ENCODE measurements at places on chromosomes 1 and 21. TPM values are rescaled to one million over a fixed set of nuclear protein-coding genes. Genes with fewer than 3 reads are reported as not detected.

- H3K27ac ChIP-seq: no peak overlapping the region
- no peak for DNase-seq
- no peaks in the 10 kb centered on the region for H3K36me3 ChIP-seq
- no peaks in the 10 kb centered on the region for H3K27me3 ChIP-seq
- H3K4me3 ChIP-seq: peak overlapping the region; percentile 17
These were observed 198.8 kb upstream of the SGIP1 start for GRCh38 chr1:66335125-66335524.

- H3K4me1 ChIP-seq: no peaks in the 10 kb centered on the region
- H3K4me3 ChIP-seq: no peak overlapping the region
- H3K36me3 ChIP-seq: no peaks in the 10 kb centered on the region
- H3K27me3 ChIP-seq: no peaks in the 10 kb centered on the region
- H3K27ac ChIP-seq: no peak overlapping the region
- no peak for DNase-seq
These were observed 106.2 kb upstream of the L1TD1 start for GRCh38 chr1:62088439-62088838.

GRCh38 chr21:28644762-28645161 is 347.9 kb downstream of the LTN1 start:
- no peaks in the 10 kb centered on the region for H3K36me3 ChIP-seq
- H3K4me1 ChIP-seq: no peaks in the 10 kb centered on the region
- no peak for DNase-seq
- no peaks in the 10 kb centered on the region for H3K27me3 ChIP-seq
- H3K4me3 ChIP-seq: no peak overlapping the region
- H3K27ac ChIP-seq: no peak overlapping the region

- H3K4me1 ChIP-seq: peaks cover 3% of the 10 kb centered on the region
- peaks cover 14% of the 10 kb centered on the region for H3K36me3 ChIP-seq
- no peaks in the 10 kb centered on the region for H3K27me3 ChIP-seq
- no peak overlapping the region for H3K27ac ChIP-seq
These were observed 25.2 kb downstream of the COL6A1 start for GRCh38 chr21:46006547-46007491.

DNA sequence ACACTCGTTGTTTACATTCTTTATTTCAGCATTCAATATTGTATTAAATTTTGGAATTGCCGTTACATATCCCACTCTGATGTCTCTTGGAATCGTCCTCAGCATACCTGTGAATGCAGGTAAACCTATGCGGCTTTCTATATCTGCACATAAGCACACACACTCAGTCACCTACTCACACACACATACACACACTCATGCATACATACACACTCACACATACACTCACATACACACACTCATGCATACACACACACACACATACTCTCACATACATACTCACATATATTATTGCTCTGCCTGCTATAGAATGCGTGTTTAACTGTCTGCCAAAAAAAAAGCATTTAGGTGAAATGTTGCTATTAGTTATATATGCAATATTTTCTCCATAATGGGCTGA is 53.2 kb upstream of the COA6 start:
- H3K4me1 ChIP-seq: no peaks in the 10 kb centered on the region
- H3K36me3 ChIP-seq: no peaks in the 10 kb centered on the region
- no peak overlapping the region for H3K27ac ChIP-seq
- H3K4me3 ChIP-seq: no peak overlapping the region
- H3K27me3 ChIP-seq: peaks cover 9% of the 10 kb centered on the region
- no peak for DNase-seq

GRCh38 chr1:4696161-4696745 is 41.8 kb downstream of the AJAP1 start:
- DNase-seq: no peak
- no peak overlapping the region for H3K4me3 ChIP-seq
- H3K27me3 ChIP-seq: peaks cover 2% of the 10 kb centered on the region
- H3K36me3 ChIP-seq: no peaks in the 10 kb centered on the region
- H3K27ac ChIP-seq: no peak overlapping the region

CCNL2 gene
- total RNA-seq: 157 TPM

GRCh38 chr1:61853583-61853982 is 111.3 kb downstream of the PATJ start:
- no peak overlapping the region for H3K27ac ChIP-seq
- peak; percentile 77 for DNase-seq
- no peak overlapping the region for H3K4me3 ChIP-seq

TAL1 gene
- 9.3 TPM for total RNA-seq

DNA sequence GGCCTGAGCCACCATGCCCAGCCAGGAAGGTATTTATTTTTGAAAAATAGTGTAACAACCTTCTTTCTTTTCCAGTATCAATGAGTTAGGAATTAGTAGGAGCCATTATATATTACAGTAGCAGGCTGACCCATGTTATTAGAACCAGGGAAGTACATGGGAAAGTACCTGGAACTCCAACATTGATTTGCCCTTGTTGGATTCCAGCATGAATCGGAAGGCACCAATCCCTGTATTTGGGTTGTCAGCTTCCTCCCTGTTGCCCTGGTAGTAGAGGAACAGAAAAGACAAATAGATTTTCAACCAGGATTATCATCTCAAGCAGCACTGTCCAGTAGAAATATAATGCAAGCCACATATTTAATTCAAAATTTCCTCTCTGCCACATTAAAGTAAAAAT is 10.2 kb upstream of the RBM8A start:
- peaks cover 9% of the 10 kb centered on the region for H3K36me3 ChIP-seq
- H3K4me1 ChIP-seq: no peaks in the 10 kb centered on the region
- H3K27ac ChIP-seq: no peak overlapping the region
- no peak for DNase-seq
- no peak overlapping the region for H3K4me3 ChIP-seq
- no peaks in the 10 kb centered on the region for H3K27me3 ChIP-seq

TNFSF4 gene
- total RNA-seq: 1.2 TPM

- peaks cover 4% of the 10 kb centered on the region for H3K4me1 ChIP-seq
- peak overlapping the region; percentile 70 for H3K27ac ChIP-seq
- H3K36me3 ChIP-seq: no peaks in the 10 kb centered on the region
- no peaks in the 10 kb centered on the region for H3K27me3 ChIP-seq
- H3K4me3 ChIP-seq: no peak overlapping the region
These were observed 119.9 kb downstream of the FASLG start for GRCh38 chr1:172778456-172779455.

DNA sequence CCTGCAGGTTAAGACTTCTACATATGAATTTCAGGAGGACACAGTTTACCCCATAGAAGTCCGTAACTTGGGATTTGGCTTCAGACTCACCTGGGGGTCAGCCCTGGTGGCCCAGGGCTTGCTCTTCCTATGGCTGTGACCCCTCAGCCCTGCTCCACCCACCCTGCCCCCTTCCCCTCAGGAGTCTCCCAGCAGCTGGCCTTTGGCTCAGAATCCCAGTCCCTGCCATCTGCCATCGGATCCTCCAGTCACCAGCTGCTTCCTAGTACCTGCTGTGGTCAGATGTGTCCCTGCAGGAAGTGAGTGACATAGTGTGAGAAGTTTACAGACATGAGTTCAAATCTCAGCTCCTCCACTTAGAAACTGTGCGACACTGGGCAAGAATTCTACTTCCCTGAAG is 332.6 kb downstream of the NPHP4 start:
- H3K27me3 ChIP-seq: peaks cover 4% of the 10 kb centered on the region
- DNase-seq: no peak
- no peaks in the 10 kb centered on the region for H3K36me3 ChIP-seq
- H3K4me1 ChIP-seq: peaks cover 7% of the 10 kb centered on the region
- no peak overlapping the region for H3K27ac ChIP-seq

MFAP2 gene
- 13.3 TPM for total RNA-seq

DNA sequence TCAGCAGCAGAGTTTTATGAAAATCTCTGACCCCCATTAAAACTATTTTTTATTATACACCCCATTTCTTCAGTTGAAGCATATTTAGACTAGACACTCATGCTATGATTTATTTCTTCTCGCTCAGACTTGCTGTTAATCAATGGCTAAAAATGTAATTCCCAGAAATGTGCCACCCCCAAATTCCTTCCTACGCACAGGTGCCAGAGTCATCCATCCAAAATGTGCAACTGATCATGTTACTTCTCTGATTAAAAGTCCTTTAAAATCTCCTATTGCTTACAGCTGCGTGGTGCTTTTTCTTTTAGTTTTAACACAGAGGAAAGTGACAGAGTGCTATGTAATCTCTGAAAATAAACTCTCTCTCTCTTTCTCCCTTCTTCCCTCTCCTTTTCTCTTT is 954.4 kb downstream of the NCAM2 start:
- no peak overlapping the region for H3K4me3 ChIP-seq
- no peaks in the 10 kb centered on the region for H3K27me3 ChIP-seq
- H3K4me1 ChIP-seq: no peaks in the 10 kb centered on the region
- no peak for DNase-seq
- H3K27ac ChIP-seq: no peak overlapping the region

DNA sequence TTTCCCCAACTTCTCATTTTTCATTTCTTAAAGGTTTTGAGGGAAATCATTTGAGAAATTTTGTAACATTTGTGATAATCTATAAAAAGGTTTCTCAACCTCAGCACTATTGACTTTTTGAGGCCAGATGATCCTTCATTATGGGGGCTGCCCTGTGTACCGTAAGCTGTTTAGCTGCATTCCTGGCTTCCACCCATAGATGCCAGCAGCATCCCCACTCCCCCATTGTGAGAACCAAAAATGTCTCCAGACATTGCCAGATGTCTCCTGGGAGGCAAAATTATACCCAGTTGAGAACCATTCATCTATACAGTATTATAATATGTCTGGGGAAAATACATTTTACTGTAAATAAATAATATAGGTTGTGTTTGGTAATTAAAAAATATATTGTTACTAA is 146.0 kb downstream of the PBX1 start:
- H3K36me3 ChIP-seq: no peaks in the 10 kb centered on the region
- peaks cover 10% of the 10 kb centered on the region for H3K4me1 ChIP-seq
- H3K27ac ChIP-seq: no peak overlapping the region
- DNase-seq: no peak
- no peak overlapping the region for H3K4me3 ChIP-seq

- peaks cover 2% of the 10 kb centered on the region for H3K36me3 ChIP-seq
- no peak overlapping the region for H3K4me3 ChIP-seq
- peaks cover 7% of the 10 kb centered on the region for H3K4me1 ChIP-seq
- no peak overlapping the region for H3K27ac ChIP-seq
- DNase-seq: peak; percentile 33
- no peaks in the 10 kb centered on the region for H3K27me3 ChIP-seq
These were observed 9.3 kb downstream of the AHCYL1 start for GRCh38 chr1:109993885-109994284.

- no peak for DNase-seq
- no peaks in the 10 kb centered on the region for H3K27me3 ChIP-seq
- no peak overlapping the region for H3K4me3 ChIP-seq
- H3K27ac ChIP-seq: no peak overlapping the region
These were observed 36.7 kb downstream of the FAM163A start for GRCh38 chr1:179779645-179780272.

DNA sequence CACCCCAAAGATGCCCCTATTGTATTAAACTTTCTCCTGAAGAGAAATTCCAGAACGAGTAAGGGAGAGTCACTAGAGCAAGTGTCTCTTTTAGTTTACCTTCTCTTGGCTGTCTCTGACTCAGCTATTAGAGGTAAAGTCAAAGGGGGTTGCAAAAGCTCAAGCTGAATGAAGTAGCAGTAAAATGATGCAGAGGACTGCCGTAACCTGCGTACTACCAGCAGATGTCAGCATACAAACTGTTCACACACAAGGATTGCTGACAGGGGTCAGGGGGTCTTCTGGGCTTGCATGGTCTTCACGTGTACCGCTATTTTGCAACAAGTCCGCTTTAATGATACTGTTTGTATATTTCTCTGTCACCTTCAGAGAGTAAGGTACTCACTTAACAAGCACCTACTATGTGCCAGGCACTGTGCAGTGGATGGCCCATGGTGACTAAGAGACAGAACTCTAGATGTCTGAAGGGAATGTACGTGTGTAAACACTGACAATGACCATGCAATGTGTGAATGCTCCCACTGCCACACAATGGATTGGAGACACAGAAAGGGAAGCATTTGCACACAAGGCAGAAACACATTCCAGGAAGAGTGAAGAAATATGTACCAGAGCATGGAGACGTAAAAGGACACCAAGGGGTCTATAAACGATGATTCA is 34.9 kb downstream of the CHML start:
- H3K27ac ChIP-seq: no peak overlapping the region
- H3K36me3 ChIP-seq: no peaks in the 10 kb centered on the region
- H3K4me1 ChIP-seq: peaks cover 25% of the 10 kb centered on the region
- peak; percentile 15 for DNase-seq

PLA2G2D gene
- 0.57 TPM for total RNA-seq

DNA sequence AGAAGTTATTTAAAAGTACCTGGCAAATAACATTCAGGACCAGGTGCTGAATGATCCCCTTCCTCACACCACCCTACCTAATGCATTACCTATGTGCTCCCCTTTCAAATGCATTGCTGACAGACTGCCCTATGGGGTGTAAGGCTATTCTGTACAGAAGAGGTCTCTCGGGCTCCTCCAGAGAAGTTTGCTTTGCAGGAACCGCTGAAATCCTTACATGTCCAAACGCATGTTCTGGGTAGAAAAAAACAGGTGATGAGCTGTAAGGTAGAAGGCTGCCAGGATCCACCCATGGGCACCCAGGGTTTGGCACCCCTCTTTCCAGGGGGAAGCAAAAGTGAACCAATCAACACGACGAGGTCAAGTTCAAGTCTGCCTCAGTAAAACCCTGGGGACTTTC is 58.3 kb upstream of the TARBP1 start:
- peaks cover 61% of the 10 kb centered on the region for H3K4me1 ChIP-seq
- no peak overlapping the region for H3K4me3 ChIP-seq
- H3K36me3 ChIP-seq: no peaks in the 10 kb centered on the region
- peak overlapping the region; percentile 32 for H3K27ac ChIP-seq

DNA sequence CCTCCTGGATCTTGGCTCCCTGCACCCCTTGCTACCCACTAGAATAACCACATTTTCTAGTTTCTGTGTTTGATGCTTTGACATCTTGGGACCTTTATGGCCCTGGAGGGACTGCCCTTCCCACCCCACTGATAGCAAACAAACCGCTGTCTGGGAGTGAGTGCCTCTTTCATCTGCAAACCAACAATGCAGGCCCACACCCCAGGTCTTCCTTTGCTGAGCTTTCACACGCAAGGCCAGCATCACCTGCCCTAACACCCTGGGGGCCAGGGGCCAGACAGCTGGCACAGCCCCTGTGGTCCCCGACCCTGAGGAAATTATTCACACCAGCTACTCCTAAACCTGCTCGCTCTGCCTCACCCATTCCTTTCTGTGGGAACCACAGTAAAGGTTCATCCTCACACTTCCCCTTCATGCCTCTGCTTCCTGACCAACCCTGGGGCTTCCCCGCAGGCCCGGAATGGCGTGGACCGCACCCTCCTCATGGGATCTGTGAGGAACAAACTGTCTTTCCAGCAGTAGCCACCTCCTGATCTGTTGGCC is 15.4 kb downstream of the SLC2A7 start:
- H3K4me3 ChIP-seq: no peak overlapping the region
- no peaks in the 10 kb centered on the region for H3K27me3 ChIP-seq
- no peaks in the 10 kb centered on the region for H3K36me3 ChIP-seq
- no peak for DNase-seq
- H3K4me1 ChIP-seq: no peaks in the 10 kb centered on the region

CGN gene
- 38.9 TPM for total RNA-seq

DNA sequence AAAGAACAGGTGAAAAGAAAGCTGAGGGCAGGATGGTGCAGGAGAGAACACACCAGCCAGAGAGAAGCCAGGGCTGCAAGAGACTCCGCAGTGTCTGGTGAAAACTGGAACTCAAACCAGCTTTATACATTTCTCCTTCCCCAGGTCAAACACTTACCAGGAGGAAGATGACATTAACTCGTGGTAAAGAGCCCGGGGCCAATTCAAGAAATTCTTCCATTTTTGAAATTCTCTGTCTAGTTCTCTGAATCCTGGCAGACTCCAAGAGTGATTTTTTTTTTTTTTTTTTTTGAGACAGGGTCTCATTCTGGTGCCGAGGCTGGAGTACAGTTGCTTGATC is 25.8 kb upstream of the SIPA1L2 start:
- H3K36me3 ChIP-seq: no peaks in the 10 kb centered on the region
- no peaks in the 10 kb centered on the region for H3K27me3 ChIP-seq
- no peak overlapping the region for H3K4me3 ChIP-seq
- H3K27ac ChIP-seq: no peak overlapping the region
- no peaks in the 10 kb centered on the region for H3K4me1 ChIP-seq
- no peak for DNase-seq
